ENCODE measurements at places on chromosomes 6 and 20. TPM values are rescaled to one million over a fixed set of nuclear protein-coding genes. Genes with fewer than 3 reads are reported as not detected.

GRCh38 chr6:90121982-90122381 lies 174.7 kb downstream of the BACH2 start:
- DNase-seq: no peak

- no peak for DNase-seq
These were observed 15.1 kb upstream of the EDN1 start for GRCh38 chr6:12275107-12275506.

GRCh38 chr6:105272786-105273185 lies 93.0 kb upstream of the POPDC3 start:
- DNase-seq: no peak

DNA sequence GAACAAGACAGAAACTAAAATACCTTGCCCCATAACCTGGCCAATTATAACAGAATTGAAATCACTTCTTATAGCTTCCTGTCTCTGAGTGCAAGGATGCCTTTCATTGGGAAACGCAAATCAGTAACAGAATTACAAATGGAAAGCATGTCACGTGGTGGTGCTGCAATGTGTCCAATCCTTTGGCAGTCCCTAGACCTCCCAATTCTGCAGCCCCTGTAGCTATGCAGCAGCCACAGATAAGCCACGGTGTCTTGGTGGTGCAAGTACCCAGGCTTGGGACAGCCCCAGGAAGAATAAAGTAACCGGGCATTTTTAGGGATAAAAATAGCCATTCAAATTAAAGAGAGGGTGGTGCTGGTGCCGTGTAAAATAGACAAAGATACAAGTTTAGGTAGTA lies 134.6 kb upstream of the CCN2 start:
- DNase-seq: no peak

DNA sequence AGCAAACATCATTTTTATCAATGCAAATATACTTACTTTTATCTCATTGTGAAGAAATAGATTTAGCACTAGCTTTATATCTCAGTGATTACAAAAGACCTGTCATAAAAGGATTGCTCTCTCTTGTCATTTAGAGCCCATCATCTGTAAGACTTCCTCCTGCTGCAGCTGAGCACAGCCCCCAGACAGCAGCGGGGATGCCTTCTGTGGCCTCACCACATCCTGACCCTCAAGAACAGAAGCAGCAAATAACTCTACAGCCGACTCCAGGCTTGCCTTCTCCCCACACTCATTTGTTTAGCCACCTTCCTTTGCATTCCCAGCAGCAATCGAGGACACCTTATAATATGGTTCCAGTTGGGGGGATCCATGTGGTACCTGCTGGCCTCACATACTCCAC lies 127.0 kb upstream of the EDN1 start:
- no peak for DNase-seq

GRCh38 chr20:62808211-62808865 lies 3.7 kb downstream of the OGFR start:
- no peak for DNase-seq

DNA sequence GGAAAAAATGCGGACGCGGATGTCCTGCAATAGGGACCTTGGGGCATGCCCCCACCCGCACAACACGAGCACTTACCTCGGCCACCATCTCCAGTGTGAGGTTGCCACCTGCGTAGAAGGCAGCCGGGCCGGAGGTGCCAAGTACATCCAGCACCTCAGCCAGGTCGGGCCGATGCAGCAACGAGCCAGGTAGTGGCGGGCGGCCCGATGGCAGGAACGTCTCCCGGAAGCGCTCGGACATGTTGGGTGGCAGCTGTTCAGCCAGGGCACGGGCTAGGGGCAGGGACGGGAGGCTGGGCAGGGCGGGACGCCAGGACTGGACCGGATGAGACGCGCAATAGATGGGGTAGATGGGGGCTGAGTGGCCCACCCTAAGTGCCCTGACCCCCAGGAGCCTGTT lies 13.3 kb downstream of the GGT7 start:
- DNase-seq: no peak

DNA sequence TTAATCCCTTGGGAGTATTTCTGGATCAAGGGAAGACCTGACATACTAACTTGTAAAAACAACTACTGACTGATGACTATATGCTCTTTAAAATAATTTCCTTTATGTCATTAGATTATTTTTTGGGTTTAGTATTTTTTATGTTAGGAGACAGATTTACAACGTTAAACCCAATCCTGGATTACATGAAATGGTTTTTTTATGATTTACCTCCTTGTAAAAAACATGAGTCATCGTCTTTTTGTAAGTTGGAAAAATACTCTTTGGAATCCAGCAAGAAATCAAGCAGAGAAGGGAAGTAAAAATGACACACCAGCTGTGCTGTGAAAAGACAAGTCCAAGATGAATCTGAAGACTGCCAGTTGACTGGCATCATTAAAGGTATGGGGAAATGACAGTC lies 6.7 kb downstream of the STK4 start:
- DNase-seq: no peak

GRCh38 chr6:139632840-139633239 lies 258.4 kb upstream of the CITED2 start:
- no peak for DNase-seq

DNA sequence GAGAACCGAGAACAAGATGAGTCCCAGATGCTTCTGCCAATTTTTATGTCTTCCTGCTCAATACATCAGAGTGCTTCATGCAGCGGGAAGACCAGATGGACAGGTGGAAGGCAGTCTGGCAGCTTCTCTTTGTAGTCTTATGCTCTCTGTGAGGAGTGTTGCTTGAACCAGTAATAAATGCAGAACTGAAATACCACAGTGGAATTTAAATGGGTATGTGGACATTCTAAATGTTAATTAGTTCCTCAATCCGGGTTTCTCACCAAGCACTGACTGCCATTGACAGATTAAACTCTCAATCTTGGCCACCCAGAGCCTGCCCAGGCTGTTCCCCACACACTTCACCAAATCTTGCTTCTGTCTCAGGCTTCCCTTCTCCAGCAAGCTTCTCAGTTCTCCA lies 695.5 kb upstream of the CHD6 start:
- DNase-seq: peak; percentile 5

DNA sequence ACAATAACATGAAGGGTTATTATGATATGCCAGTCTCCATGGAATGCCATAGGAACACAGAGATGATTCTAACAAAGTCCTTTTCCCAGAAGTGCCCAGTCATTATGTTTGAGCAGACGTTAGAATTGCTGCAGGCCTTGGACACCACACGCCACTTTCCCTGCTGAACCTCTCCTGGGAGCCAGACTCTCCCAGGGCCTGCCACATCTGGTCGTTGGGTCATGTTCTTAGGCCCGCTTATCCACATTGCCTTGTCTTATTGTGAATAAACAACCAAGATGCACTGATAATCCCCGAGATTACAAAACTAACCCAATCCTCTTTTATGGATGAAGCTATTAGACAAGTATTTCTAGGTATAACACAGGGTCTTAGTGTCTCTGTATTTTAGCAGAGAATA lies 276.5 kb upstream of the CITED2 start:
- no peak for DNase-seq

DNA sequence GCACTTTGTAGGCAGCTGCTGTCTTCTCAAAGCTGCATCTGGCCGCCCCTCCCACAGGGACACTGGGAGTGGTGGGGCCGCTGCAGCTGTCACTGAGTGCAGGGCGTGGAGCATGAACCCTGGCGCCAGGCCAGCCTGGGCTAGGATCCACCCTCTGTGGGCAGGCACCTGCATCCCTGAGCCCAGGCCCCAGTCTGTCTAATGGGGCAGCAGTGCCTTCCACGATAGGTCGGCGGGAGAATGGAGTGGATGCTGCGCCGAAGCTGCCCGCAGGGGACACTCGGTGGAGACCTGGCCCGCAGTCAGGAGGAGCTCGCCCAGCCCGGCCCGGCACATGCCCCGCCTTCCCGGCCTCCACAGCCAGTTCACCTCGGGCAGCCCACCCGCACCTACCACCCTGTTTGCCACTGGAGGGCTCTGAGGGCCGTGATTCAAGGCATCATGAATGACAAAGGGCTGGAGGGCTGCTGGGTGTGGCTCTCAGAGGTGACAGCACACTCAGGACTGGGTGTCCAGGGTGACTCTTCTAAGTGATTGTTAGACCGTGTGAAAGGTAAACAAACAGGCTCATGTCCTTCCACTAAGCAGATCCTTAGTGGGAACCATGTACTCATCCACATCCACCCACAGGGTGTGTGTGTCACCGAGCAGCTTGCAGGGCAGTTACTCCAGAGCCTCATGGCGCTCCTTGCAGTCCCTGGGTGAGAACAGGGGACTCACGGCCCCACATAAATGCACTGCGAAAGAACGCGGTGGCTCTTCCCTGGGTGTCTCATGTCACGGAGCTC lies 133.9 kb downstream of the AGPAT4 start:
- DNase-seq: no peak

Gene NANP
- 5.1 TPM for total RNA-seq

Gene WFDC10B
- total RNA-seq: not detected

Gene SIGLEC1
- total RNA-seq: 0.05 TPM

Gene MUCL3
- 0.28 TPM for total RNA-seq

Gene LSM2
- total RNA-seq: 117 TPM

Gene EYA2
- not detected for total RNA-seq

Gene CLDN20
- not detected for total RNA-seq

Gene FAM50B
- total RNA-seq: 10.0 TPM

Gene ARG1
- total RNA-seq: not detected

Gene KPNA5
- 6.0 TPM for total RNA-seq

Gene GABRR2
- total RNA-seq: 0.54 TPM

Gene ZBP1
- total RNA-seq: 6.3 TPM

Gene LY6G6D
- total RNA-seq: not detected

Gene RUNX2
- total RNA-seq: 0.61 TPM

Data from GM12878 (cell line).